ENCODE measurements at places on chromosomes 1 and 21.
A peak's percentile ranks its signal among the peaks of the same experiment; 100 is the strongest.

- DNase-seq: peak; percentile 77
These were observed 28.9 kb downstream of the S100A6 start for GRCh38 chr1:153506831-153507413.

GRCh38 chr1:11700601-11701467 is 9.3 kb downstream of the DRAXIN start:
- DNase-seq: no peak

DNA sequence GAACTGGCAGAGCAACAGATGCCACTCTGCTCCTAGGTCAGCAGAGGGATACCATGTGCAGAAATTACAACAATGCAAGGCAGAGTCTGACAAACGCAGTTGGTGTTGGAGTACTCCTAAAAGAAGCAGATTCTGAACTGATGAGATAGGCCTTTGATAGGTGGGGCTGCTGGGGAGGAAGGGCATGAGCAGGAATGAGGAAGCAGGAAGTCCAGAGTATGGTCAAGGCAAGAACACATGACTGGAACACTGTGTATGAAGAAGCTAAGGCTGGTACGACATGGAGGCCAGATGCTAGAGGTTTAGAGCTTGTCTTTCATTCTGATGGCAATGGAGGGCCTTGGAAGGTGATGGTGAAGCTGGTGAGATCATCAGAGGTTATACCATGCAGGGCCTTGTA is 11.5 kb upstream of the THRAP3 start:
- no peak for DNase-seq

DNA sequence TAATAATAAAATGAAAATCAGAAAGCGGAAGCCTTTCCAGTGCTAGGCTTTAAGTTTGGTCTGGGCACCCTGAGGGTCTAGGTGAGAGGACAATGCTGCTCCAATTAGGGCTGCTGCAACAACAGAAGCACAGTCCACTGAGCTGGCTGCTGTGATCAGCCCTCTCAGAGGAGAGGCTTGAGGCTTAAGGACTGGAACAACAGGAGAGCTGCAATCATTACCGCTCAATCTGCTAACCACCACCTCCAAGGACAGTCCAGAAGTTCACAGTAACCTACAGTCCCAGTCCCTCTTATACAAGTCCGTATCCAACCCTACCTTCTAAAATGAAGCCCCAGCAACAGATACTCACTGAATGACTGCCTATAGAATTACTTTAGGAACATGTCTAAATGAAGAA is 62.1 kb downstream of the USP24 start:
- DNase-seq: no peak

- no peak for DNase-seq
These were observed 134.4 kb upstream of the EDN2 start for GRCh38 chr1:41618871-41619270.

DNA sequence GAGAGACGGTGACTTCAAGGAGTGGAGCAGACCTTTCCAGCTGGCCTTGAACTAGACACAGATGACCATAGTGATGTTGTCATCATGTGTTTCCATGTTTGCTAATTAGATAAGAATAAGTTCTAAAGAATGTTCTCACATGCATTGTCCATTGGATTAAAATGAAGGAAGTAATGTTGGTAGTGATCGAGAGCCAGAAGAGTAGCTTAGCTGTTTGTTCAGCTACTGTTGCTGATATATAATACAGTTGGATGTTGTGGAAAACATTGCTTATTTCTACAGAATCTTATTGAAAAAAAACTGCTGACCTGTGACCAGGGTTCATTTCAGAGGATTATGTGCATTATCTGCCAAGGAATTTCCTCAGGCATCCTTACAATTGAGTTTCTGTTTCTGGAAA is 249.1 kb upstream of the POGK start:
- DNase-seq: no peak

GRCh38 chr1:80248886-80249285 is 1242.4 kb upstream of the ADGRL4 start:
- peak; percentile 34 for DNase-seq

GRCh38 chr1:150890033-150890416 is 3.1 kb downstream of the CTXND2 start:
- no peak for DNase-seq

- no peak for DNase-seq
These were observed 86.5 kb upstream of the RHOU start for GRCh38 chr1:228648647-228649383.

DNA sequence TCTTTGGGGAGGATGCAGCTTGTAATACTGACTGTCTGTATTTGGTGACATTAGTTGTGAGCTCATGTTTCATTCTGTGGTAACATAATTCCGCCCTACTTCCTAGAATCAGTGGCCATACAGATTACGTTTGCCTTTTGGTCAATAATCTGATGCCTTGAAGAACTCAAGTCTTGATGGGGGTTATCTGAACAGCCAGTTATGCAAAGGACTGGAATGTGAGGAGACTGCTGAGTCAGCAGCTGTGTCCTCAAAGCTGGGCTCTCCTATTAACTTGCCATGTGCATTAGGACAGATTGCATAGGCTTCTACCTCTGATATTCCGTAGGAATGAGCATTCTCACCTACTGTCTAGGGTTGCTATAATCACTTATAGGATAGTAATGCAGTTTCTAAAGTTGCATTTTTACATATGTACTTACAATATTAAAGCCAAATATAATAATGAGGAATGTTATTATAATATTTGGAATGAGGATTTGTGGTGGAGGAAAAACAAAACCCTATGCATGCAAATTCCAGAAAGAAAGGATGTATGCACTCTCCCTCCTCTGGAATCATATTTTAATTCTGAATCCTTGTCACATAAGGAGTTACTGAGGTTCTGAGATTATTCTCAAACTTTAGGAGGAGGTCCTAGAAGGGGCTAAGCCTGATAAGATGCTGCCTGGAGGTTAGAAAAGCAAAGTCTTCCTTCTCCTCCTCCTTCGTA is 116.0 kb downstream of the NOS1AP start:
- peak; percentile 75 for DNase-seq

GRCh38 chr1:97567000-97567749 is 353.7 kb downstream of the DPYD start:
- no peak for DNase-seq

DNA sequence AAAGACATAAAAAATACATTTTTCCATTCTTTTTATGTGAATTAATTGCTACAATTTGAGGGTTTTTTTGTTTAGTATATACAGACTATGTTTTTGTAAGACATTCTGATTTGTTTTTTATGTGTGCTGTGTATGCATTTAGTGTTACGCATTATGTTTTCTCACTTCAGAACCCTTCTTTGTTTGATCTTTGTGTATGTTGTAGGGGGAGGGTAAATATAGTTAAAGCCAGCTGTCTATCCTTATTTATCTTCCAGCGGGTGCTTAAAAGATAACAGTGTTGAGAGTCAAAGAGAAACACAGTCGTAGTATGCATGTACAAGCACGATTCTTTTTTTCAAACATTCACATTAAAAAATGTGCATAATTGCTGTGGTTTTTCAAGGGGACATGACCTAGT is 97.5 kb upstream of the KIAA1614 start:
- no peak for DNase-seq

DNA sequence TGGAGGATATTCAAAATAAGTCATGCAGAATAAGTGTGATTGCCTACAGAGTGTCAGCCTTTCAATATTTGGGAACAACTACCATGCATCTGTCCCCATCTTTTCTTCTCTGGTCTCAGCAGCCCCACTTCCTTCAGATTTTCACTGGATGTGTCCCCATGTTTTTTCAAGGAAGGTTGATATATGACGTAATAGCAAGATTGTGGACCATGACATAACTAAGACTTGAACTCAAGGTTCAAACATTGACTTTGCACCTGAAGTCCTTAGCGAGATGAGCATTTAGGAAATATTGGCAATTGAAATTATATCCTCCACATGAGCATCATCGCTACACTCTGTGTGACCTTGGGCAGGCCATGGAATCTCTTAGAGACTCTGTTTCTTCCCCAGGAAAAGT is 5.8 kb downstream of the NAV1 start:
- no peak for DNase-seq

GRCh38 chr1:9490605-9491339 is 48.5 kb upstream of the SLC25A33 start:
- DNase-seq: peak; percentile 78

DNA sequence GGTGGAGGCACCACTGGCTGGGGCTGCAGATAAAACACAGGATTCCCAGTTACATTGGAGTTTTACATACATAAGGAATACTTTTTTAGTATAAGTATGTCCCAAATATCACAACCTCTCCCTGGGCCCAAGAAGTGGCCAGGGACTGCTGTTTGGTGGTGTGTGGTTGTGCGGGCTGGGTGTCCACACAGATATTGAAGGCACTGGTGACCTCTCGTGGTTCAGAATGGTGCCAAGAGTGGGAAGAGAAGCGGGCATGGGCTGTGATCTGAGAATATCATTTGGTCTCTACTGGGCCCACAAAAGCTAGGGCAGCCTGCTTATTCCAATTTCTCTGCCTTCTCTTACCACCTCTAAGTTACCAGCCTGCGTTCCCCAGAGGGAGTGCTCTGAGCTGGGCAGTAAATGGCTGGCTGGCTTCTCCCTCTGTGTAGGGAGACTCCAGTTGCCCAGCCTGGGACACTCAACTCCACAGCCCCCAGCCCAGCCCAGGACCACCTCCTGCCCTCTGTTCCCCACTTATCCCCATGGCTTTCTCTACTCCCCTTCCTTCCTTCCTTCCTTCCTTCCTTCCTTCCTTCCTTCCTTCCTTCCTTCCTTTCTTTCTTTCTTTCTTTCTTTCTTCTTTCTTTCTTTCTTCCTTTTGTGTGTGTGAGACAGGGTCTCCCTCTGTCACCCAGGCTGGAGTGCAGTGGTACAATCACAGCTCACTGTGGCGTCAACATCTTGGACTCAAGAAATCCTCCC is 42.8 kb upstream of the RD3 start:
- DNase-seq: no peak

DNA sequence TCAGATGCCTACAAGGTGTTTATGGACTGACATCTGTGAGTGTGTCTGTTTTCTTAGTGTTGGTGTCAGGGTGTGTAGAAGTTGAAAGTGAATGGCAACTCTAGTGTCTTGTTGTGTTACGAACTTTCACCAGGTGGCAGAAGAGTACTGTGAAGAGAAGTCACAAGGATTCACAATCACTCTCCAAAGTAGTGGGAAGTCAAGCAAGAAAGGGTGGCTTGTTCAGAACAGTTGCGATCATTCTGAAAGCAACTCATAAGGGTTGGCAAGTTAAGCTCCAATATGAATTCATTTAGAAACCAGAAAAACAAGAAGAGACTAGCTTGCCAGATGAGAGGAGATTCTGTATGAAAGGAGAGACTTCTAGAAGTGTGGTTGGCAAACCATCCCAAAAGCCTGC is 86.1 kb downstream of the FASLG start:
- peak; percentile 87 for DNase-seq

GRCh38 chr1:156160743-156161171 is 7.4 kb downstream of the SEMA4A start:
- peak; percentile 65 for DNase-seq

- DNase-seq: no peak
These were observed 308.9 kb downstream of the RWDD3 start for GRCh38 chr1:95542936-95543335.

GRCh38 chr1:162367772-162368171 is 8.9 kb downstream of the SPATA46 start:
- DNase-seq: no peak

DNA sequence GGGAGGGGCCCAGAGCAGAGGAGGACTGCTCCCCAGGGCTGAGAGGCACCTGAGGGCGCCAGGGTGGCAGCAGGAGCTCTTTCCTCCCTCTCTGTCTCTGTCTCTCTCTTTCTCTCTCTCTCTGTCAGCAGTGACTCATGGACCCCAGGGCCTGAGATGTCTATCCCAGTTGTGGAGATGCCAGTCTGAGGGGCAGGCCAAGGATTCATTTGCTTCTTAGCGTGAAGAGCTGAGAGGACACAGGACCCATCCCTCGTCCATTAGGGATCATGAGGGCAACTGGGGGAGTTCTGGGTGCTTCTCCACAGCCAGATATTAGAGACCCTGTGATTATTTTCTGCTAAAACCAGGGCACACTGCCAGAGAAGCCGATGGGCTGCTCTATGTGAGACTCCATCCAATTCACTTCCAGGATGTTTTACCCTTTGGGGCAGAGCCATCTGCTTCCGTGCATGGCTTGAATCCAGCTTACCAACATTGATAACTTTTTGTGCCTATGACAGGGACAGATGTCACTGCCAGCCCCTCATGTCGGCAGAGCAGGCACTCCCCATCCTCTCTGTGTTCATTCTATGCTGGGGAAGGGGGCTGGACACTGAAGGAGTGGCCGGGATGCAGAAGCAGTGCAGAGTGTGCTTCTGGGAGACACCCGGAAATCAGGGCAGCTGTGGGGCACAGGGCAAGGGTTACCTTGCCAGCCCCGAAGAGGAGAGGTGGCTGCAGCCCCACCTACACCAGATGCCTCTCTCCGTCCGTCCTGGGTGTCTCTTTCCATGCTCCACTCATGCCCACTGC is 4.1 kb upstream of the PCBP3 start:
- DNase-seq: no peak

- no peak for DNase-seq
These were observed 130.5 kb downstream of the PPIAL4G start for GRCh38 chr1:148352470-148353053.

GRCh38 chr1:223525957-223526356 is 132.7 kb downstream of the CCDC185 start:
- no peak for DNase-seq

DNA sequence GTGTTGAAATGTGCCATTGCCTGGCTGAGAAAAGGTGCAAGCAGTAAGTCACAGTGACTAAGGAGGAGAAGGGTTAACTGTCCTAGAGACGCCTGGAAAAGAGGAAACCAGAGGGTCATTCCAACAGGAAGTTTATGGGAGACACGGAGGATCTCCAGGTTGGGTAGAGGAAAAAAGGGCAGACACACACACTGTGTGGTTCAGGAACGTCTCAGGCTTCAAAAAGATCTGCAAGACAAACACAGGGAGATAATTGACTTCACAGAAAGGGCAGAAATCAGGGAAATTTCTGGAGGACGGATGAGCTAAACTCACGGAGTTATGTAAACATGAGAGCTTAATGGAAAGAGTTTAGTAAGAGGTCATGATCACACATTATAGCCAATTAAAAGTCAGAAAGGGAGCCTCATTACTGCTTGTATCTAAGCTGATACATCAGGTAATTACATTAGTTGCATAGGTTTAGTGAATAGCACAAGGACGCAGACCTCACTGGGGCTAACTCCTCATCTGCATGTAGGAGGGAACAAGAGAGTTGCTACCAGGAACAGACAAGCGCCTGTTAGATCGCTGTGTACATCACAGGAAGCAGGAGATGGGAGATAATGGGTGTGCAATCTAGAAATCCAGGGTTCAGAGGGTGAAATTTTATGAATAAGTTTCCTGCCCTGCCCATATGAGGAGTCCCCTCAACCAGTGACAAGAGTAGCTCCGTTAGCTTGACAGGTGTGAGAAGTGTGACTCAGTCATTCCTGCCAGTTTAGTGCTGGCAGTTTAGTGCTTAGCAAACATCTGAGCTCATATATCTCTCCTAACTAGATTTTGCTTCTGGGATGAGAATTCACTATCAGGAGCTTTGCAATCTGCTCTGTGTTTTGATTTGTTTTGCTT is 96.6 kb upstream of the TNR start:
- no peak for DNase-seq
